ENCODE measurements at places on chromosomes 7 and 10.

GRCh38 chr10:18229826-18230225 lies 89.6 kb downstream of the CACNB2 start:
- DNase-seq: no peak

DNA sequence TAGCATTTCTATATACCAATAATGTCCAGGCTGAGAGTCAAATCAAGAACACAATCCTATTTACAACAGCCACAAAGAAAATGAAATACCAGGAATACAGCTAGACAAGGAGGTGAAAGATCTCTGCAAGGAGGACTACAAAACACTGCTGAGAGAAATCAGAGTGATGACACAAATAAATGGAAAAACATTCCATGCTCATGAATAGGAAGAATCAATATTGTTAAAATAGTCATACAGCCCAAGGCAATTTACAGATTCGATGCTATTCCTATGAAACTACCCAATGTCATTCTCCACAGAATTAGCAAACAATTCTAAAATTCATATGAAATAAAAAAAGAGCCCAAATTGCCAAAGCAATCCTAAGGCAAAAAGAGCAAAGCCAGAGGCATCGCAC lies 116.8 kb upstream of the ZNF32 start:
- DNase-seq: no peak

DNA sequence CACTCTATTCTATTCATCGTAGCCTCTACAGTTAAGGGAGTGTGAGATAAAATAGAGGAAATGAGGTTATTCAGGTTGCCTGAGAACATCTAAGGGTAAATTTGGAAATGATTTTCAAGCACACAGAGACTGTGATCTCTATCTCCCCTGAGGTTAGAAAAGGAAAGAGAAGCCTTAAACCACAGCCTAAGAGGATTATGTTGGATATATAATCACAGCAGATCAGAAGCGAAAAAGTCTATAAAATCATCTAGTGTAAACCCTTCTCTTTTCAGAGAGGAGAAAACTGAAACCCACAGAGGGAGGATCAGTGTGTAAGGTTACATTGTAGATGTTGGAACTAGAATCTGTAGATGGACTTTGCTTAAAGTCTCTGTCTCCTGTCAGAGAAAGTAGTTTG lies 90.6 kb upstream of the SEMA3E start:
- DNase-seq: no peak

DNA sequence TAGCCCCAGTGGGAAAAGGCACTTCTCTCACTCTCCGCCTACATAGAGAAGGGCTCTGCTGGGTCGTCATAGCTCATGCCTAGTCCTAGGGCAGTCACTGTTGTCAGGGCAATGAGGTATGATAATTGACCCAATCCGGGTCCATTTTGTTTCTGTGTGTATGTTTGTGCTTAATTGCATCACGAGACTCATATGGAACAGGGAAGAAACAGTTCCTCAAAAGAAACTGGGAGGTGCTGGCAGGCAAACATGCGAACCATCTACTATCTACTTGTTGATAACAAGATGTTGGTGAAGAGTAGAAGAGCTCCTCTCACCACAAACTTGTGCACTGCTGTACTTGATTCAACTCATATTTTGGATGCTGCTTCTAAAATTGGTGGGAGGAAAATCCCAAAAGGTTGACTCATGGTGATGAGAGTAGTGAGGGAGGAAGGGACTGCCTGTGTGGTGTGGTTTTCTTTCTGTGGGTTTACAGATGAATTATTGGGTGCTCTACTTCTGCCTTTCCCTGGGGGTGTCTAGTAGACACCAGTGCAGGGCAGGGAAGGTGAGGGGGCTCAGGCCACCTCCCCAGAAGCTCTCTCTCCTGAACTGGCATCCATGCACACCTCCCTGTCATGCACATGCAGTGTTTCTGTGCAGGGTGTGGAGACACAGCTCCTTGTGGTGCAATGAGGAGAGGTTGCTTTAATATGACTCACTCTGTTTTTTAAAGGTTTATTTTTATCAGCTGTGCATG lies 29.4 kb downstream of the LSMEM1 start:
- DNase-seq: no peak

GRCh38 chr7:124397134-124397533 lies 364.3 kb upstream of the TMEM229A start:
- no peak for DNase-seq

DNA sequence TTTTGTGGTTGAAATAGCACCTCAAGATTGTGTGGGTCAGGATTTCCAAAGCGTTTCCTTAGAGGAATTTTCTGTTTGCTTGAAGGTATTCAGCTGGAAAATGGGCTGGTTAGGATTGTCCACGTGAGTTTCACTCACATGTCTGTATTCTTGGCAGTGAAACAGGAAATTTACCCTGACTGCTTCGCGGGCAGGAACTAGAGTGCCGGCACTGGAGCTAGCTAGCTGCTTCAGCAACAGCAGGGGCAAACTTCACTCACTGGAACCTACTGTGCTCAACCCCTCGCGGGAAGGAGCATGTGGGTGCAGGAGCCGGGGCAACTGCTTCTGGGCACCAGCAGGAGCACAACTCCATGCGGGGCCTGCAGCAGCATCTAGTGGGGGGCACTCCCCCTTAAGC lies 38.0 kb upstream of the RTKN2 start:
- peak; percentile 5 for DNase-seq

GRCh38 chr10:89427629-89428028 lies 13.3 kb downstream of the IFIT5 start:
- DNase-seq: no peak

DNA sequence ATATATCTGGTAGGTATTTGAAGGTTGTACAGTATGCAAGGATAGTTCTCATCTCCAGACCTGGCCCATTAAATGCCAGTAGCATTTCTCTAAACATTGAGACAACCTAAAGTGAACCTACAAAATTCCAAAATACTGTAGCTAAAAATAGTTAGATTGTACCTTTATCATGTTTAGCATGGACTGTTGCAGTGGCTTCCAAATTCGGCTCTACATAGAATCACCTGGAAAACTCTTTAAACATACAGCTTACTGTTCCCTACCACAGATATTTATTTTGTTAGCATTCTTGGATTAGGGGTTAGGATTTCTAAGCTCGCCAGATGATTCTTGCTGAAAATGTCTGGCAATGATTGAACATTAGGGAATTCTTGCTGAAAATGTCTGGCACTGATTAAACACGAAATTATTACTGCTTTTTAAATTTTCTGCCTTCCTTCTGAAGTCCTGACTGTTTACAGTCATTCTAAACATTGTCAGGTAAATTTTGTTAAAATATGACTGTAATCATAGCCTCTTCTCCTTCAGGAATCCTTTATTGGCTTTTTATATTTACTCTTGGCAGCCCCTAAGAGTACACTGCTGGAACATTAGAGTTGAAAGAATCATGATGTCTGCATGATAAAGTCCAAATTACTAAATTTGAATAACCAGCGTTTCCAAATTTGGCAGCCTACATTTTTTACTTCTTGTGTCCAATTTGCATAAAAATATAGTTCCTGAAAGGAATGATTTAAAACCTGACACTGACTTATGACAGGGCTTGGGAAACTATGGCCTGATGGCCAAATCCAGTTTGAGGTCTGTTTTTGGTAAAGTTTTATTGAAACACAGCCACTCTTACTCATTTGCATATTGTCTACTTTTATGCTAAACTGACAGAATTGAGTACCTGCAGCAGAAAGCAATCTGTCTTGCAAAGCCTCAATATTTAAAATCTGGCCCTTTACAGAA lies 40.3 kb downstream of the SHOC2 start:
- no peak for DNase-seq

DNA sequence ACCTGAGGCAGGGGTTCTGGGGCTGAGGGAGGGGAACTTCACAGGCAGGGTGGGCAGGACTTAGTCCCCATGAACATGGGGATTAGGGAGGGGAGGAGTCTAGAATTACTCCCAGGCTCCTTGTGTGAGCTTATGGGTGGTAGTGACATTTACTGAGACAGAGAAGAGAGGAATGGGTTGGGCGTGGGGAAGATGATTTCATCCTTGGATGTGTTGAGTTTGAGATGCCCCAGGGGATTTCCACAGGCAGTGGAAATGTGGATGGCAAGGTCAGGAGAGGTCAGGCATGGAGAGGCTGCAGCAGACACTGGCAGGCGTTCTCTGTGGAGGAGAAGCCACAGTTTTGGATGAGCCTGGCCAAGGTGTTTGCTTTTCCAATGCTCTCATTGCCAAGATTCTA lies 26.4 kb upstream of the GSDME start:
- DNase-seq: no peak

DNA sequence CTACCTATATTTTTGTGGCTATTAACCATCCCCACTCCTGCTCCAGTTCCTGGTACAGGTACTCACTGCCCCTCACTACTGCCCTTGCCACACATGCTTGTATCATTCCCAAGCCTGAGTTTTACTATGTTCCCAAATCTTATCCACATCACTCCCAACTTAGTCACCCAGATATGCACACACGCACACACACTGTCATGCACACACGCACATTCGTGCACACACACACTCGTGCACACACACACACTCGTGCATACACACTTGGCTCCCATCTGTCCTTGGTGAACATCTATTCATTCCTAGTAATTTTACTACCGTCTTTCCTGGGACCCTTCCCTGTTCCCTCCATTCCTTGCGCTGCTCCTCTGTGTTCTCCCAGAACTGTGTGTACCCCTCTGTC lies 287.2 kb upstream of the RNF32 start:
- DNase-seq: no peak

GRCh38 chr10:3652886-3653285 lies 132.1 kb downstream of the KLF6 start:
- peak; percentile 16 for DNase-seq

GRCh38 chr7:91812388-91812787 lies 68.1 kb downstream of the MTERF1 start:
- no peak for DNase-seq

DNA sequence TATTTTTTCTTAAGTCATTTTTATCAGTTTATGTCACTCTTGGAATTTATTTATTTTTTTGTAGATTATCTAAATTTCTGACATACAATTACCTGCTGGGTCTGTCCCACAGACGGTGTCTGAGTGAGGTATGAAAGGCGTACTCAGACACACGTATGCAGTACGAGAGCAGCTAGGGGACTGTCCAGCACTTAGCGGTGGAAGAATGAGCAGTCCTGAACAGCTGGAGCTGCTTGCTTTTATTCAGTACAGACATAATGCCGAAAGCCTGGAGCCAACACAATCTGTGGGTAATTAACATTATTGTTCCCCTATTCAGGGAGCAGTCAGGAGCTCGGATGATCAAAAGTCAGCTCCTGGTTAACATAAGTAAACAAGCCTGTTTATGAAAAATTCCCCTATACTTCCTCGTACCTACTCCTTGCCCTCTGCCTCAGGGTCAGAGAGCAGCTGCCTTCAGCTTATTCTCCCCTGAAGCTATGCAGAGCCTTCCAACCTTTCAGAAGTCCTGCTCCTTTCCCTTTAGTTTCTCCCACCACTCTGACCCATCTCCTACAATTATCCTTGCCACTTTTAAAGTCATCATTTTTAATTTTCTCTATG lies 488.0 kb upstream of the POM121L12 start:
- DNase-seq: no peak

- no peak for DNase-seq
These were observed 21.7 kb upstream of the RHOBTB1 start for GRCh38 chr10:60965696-60966095.

GRCh38 chr10:34319197-34319846 lies 495.8 kb downstream of the PARD3 start:
- no peak for DNase-seq

DNA sequence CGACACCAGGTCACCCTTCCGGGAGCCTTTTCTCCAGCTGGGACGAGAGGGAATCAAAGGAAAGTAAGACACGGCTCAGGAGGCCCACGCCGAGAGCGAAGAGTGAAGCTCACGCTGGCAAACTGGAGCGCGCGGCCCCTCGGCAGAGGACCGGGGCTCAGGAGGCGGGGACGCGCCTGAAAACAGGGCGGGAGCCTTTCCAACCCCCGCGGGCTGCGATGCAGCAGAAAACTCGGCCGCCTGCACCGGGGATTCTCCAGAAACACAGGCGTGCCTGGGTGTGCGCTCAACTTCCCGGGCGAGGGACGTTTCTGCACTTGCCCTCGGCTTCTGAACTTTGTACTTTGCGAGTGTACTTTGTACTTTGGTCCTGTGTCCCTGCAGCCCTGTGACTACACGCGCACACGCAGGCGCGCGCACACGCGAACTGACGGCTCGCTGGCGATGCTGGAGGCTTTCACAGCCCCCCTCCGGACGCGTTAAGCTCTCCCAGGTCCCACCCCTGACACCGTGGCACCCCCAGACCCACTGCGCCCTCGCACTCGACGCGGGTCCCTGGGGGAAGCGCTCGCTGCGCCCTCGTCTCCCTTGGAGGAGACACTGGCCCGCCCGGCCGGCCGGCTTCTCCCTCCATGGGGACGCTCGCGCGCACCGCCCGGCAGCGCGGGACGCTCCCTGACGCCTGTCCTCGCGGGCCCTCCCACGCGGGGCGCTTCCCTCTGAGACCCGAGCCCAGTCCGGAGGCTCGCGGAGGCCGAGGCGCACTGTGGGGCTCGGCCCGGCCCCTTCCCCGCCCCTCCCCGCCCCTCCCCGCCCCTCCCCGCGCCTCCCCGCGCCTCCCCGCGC lies 588 bp upstream of the PAOX start:
- DNase-seq: peak; percentile 53

GRCh38 chr7:95200741-95201140 lies 123.6 kb downstream of the PON1 start:
- no peak for DNase-seq

DNA sequence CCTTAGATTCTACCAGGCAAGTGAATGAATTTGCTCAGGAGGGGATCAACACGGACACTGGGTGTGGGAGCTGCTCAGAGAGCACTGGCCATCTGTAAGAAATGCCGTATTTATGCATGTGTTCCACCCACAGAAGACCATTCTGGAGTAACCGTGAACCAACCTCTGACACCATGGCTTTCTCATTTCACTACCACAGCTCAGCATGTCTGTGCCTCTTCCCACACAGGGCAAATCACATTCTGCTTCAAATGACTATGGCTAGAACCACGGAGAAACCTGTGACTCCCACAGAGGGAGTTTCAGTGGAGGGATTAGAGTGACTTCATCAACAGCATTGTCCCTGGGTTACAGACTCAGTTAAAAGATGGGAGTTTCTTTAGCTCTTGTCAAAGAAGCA lies 893.4 kb downstream of the XPNPEP1 start:
- DNase-seq: no peak

DNA sequence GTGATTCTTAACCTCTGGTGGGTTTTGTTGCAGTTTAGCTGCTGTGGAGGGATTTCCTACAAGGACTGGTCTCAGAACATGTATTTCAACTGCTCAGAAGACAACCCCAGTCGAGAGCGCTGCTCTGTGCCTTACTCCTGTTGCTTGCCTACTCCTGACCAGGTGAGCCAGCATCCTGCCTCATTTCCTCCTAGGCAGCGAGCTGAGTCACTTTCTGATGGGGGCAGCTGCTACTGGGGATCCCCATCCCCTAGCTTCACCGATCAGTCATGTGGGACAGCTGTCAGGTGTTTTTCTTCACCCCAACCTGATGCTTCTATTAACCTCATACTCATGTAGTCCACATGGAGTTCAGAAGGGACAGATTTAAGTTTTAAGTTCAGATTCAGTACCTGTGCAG lies 21.7 kb upstream of the SMO start:
- no peak for DNase-seq

- no peak for DNase-seq
These were observed 1283.3 kb downstream of the TYW1 start for GRCh38 chr7:68279827-68280400.

GRCh38 chr7:157278167-157278790 lies 58.5 kb upstream of the DNAJB6 start:
- no peak for DNase-seq
